SJCRH30 (cell line): ENCODE measurements at places on chromosomes 3 and 15. TPM values are rescaled to one million over a fixed set of nuclear protein-coding genes. Genes with fewer than 3 reads are reported as not detected.

DNA sequence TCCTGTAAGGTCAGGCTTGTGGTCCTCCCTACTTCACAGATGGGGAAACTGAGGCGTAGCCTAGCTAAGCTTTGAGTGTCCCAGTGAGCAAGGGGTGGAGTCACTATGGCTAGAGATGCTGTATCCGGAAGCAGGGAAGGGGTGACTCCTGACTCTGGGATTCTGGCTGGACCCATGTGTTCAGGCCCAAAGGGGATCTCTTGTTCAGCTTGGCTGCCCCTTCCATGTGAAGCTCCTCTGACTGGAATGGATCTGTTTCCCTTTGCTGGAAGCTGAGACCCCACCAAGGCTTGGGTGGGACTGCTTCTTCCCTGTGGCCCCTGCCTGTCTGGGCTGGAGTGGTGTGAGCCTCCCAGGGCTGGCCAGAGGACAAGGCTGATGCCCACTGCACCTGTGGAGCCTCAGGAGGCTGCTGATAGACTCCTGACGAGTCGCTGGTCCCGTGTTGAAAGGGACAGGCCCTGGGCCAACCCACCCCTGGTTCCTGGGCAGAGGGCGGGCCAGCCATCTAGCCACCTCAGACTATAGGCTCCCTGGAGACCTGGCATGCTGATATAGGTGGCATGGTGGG, 1.0 kb downstream of the MAPKAPK3 start:
- peak overlapping the region; percentile 75 for H3K4me3 ChIP-seq
- no peaks in the 10 kb centered on the region for H3K36me3 ChIP-seq
- H3K27me3 ChIP-seq, result no peaks in the 10 kb centered on the region

DNA sequence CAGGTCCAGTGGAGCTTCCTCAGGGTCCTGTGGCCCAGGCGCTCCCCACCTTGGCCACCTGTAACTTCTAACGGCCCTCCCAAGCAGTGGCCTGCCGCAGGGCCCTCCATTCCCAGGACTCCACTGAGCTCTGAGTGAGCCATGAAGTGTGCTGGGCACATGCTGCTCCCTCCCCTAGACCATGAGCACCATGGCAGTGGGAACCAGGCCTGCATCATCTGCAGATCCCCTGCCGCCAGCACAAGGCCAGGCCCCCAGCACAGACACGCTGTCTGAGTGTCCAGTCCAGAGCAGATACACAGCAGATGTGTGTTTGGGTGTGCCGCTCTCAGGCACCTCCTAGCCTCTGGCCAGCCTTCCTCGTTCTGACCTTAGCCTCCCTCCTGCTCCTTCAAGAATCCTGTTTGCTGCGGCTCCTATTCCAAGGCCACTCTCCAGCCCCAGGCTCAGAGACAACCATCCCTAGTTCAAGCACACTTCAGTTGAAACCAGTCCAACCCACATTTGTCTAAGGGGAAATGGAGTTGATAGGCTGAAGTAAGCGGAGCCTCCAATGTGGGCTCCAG, 7.0 kb upstream of the KLF15 start:
- H3K4me1 ChIP-seq, result no peaks in the 10 kb centered on the region
- no peaks in the 10 kb centered on the region for H3K27me3 ChIP-seq
- H3K4me3 ChIP-seq, result no peak overlapping the region
- H3K27ac ChIP-seq, result no peak overlapping the region

GRCh38 chr3:168123201-168124176, 27.8 kb upstream of the GOLIM4 start:
- H3K36me3 ChIP-seq, result no peaks in the 10 kb centered on the region
- H3K4me3 ChIP-seq, result no peak overlapping the region
- H3K4me1 ChIP-seq, result no peaks in the 10 kb centered on the region
- no peaks in the 10 kb centered on the region for H3K27me3 ChIP-seq
- H3K27ac ChIP-seq, result no peak overlapping the region
- no peak for DNase-seq

- no peak for DNase-seq
- no peak overlapping the region for H3K4me3 ChIP-seq
- H3K27me3 ChIP-seq, result no peaks in the 10 kb centered on the region
- peaks cover 13% of the 10 kb centered on the region for H3K36me3 ChIP-seq
- H3K4me1 ChIP-seq, result peaks cover 7% of the 10 kb centered on the region; the same call in 1 of the 2 replicates
- H3K27ac ChIP-seq, result no peak overlapping the region
These were observed 30.9 kb upstream of the MUC13 start for GRCh38 chr3:124965413-124965812.

DNA sequence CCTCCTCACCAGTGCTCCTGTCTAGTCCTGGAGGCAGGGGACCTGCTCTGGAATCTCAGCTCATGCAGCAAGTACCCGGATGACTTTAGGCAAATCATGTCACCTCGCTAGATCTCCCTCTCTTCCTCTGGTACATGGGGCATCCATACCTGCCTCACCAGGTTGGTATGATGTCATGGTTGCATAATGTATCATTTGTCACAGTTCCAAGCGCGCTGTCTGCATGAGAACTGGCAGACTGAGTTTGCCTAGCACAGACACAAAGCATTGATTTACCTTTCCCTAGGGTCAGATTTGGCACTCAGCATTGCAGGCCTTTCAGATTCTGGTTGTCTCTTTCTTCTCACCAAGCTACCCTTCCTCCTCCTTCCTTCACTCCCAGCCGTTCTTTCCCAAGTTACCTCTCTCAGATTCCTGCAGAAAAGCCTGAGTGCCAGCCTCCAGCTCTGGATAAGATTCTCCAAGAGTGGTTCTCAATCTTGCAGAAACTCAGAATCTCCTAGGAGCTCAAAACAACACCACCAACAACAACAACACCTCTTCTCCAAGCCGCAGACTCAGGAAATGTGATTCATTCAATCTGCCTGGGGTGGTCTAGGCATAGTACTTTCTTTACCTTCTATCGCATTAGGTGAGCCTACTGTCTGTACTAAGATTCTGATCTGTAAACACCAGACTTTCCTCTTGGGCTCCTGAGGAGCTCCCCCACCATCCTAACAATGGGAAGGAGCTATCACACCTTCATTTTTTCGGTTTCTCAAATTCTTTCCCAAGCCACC, 29.5 kb downstream of the FAM43A start:
- H3K36me3 ChIP-seq, result no peaks in the 10 kb centered on the region
- H3K27ac ChIP-seq, result no peak overlapping the region
- no peak overlapping the region for H3K4me3 ChIP-seq
- no peak for DNase-seq
- H3K4me1 ChIP-seq, result no peaks in the 10 kb centered on the region; the same call in 1 of the 2 replicates
- H3K27me3 ChIP-seq, result no peaks in the 10 kb centered on the region

Gene TRPM1
- 0.06 TPM in 1 of 2 replicates, not detected in the other for total RNA-seq

DNA sequence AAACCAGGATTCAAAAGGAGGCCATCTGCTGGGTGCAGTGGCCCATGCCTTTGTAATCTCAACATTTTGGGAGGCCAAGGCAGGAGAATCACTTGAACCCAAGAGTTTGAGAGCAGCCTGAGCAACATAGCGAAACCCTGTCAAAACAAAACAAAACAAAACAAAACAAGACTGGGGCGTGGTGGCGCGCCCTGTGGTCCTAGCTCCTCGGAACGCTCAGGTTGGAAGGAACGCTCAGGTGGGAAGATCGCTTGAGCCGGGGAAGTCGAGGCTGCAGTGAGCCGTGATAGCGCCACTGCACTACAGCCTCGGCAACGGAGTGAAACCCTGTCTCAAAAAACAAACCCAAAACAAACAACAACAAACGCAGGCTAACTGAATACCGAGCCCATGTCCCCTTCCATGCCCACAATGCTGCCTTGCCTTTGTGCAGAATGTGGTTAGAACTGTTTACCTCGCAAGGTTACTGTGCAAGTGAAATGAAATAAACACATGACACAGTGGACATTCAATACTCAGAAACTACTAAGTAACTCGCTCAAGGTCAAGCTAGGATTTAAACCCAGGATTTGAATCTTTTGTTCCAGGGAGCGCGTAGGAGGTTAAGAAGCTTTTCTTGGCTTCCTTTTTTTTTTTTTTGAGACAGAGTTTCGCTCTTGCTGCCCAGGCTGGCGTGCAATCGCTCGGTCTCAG, 766 bp upstream of the EMC4 start:
- peak overlapping the region; percentile 77 for H3K4me3 ChIP-seq
- no peaks in the 10 kb centered on the region for H3K27me3 ChIP-seq
- peak; percentile 5 for DNase-seq
- H3K27ac ChIP-seq, result peak overlapping the region; percentile 87
- H3K4me1 ChIP-seq, result no peaks in the 10 kb centered on the region

Gene MEX3B
- total RNA-seq, result 30.5 and 32.3 TPM in 2 replicates

GRCh38 chr15:26682598-26683164, 90.2 kb downstream of the GABRB3 start:
- H3K4me1 ChIP-seq, result no peaks in the 10 kb centered on the region
- no peak overlapping the region for H3K27ac ChIP-seq
- no peak for DNase-seq
- H3K27me3 ChIP-seq, result no peaks in the 10 kb centered on the region

DNA sequence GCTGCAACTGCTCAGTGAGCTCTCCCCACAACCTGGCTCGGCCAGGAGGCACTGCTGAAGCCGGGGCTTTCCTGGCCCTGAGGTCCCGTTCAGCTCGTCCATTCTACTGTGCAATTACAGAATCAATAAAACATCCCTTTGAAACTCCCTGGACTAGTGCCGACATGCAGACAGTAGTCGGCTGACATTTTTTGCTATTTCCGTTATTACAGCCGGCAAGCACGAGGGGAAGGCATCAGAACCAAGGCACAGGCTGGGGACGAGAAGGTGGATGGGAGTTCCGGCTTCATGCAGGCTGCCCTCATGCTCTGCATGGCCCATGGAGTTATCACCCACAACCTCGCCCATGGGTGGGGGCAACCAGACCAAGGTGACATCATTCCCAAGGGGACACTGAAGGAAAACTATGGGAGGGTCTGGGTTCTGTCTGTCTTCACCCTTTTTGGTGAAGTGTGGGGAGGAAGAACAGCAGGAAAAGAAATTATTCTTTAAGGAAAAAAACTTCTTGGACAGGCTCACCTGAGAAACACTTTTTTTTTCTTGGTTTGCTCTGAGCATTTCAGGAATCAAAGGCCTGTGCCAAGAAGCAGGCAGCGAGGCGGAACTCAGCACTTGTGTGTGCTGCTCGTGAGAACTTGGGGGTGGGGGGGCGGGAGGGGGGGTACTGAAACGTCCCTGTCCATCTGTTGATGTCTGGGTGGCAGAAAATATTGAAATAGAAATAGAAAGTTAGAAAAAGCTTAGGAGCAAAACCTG, 154.5 kb downstream of the FOXP1 start:
- no peaks in the 10 kb centered on the region for H3K27me3 ChIP-seq
- H3K27ac ChIP-seq, result no peak overlapping the region
- no peaks in the 10 kb centered on the region for H3K4me1 ChIP-seq
- H3K4me3 ChIP-seq, result no peak overlapping the region
- DNase-seq, result no peak

Gene KCNMB2
- not detected in 2 replicates for total RNA-seq

DNA sequence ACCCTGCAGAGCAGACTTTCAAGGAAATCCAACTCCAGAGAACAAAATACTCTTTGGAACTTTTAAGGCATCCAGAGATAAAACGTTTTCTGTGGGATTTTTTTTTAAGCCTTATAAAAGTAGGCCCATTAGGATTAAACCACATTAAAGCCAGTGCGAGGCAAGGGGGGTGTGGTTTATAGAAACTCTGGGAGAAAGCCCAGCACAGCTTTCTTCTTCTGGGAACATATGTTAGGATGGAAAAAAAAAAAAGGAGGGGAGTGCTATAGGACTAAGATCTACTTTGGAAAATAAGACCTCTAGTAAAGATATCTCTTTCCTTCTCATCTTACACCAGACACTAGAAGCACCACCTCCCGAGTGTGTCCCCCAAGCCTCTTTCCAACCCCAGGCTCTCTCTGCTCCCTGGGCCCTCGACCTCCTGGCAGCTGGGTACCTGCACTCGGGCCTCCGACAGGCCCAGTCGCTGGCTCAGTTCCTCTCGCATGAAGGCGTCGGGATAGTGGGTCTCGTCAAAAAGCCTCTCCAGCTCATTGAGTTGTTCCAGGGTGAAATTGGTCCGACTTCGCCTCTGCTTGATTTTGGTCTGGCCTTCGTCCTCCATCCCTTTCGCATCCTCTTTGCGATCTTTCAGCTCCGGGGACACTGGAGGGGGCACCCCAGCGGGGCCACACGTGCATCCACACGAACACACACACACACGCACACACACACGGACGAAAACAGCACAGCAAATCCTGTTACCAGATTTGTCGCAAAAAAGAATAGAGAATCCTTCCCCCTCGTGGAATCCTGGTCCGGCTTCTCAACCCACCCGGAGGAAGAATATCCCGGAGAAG, 3.8 kb downstream of the SHOX2 start:
- no peak overlapping the region for H3K4me3 ChIP-seq
- H3K36me3 ChIP-seq, result no peaks in the 10 kb centered on the region; the same call in 1 of the 2 replicates
- DNase-seq, result no peak
- no peaks in the 10 kb centered on the region for H3K4me1 ChIP-seq

DNA sequence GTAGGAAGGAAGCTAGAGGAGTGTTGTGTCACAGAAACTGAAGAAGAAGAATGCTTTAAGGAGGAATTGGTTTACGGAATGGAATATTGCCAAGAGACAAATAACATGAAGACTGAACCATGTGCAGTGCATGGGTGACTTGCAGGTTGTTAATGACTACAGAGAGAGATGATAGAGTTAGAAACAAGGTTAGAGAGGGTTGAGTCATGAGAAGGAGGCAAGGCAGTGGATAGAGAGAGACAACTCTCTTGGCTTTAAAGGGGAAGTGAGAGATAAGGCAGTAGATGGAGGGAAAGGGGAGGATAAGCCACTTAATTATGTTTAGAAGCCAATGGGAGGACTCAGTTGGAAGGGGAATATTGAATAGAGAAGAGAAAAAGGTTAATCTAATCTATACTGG, 119.3 kb upstream of the CCNL1 start:
- no peaks in the 10 kb centered on the region for H3K4me1 ChIP-seq
- H3K27ac ChIP-seq, result no peak overlapping the region
- no peak for DNase-seq

- H3K27ac ChIP-seq, result no peak overlapping the region
- H3K36me3 ChIP-seq, result no peaks in the 10 kb centered on the region
- peaks cover 7% of the 10 kb centered on the region for H3K4me1 ChIP-seq
- H3K4me3 ChIP-seq, result no peak overlapping the region
These were observed 7.6 kb downstream of the MYO9A start for GRCh38 chr15:72110355-72110754.

DNA sequence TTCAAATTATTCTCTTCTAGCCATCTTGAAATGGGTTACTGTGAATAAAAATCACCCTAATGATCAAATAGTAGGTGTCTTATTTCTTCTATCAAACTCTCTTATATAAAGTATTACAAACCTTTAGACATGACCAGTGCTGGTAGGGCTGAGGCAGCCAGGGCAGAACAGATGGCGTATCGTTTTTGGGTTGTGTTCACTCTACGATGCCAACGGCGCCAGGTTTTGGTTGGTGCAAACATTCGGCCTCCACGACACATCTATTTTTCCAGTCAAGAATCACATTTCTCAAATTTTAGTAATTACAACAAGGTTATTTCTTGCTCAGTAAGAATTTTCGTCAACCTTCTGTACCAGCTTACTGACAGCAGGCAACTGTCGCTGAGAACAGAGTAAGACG, 2.2 kb downstream of the RPL4 start:
- peak overlapping the region; percentile 92 for H3K4me3 ChIP-seq
- no peaks in the 10 kb centered on the region for H3K27me3 ChIP-seq
- H3K36me3 ChIP-seq, result peaks cover 66% of the 10 kb centered on the region
- no peak overlapping the region for H3K27ac ChIP-seq
